ENCODE measurements at places on chromosomes 3 and 15. TPM values are rescaled to one million over a fixed set of nuclear protein-coding genes. Genes with fewer than 3 reads are reported as not detected.

DNA sequence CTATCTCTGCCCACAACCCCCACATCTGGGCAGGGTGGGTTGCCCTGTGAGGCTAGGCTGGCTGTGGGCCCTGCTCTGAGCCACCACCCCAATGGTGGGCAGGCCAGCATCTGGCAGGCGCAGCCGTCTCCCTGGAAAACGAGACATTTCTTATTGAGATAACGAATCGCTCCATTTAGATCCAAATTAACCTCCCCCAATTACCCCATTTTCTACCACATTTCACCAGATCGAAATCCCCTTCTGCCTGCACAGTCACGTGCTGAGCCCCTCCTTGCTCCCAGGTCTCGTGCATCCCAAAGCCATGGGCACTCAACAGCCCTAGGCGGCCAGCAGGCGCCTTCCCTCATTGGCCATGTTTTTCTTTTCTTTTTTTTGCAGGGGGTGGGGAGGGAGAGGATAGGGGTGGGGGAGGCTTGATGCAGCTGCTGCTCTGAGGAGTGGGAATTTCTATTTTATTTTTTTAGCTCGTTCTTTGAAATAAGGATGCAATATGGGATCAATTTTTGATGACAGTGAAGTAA is 53.0 kb upstream of the TMEM115 start:
- DNase-seq, result no peak

PLXNA1 gene
- 14.4 TPM for total RNA-seq

HIGD2B gene
- 0.33 TPM for total RNA-seq

- no peak for DNase-seq
Observed at GRCh38 chr3:183006396-183007002, 26.2 kb upstream of the DCUN1D1 start.

DNA sequence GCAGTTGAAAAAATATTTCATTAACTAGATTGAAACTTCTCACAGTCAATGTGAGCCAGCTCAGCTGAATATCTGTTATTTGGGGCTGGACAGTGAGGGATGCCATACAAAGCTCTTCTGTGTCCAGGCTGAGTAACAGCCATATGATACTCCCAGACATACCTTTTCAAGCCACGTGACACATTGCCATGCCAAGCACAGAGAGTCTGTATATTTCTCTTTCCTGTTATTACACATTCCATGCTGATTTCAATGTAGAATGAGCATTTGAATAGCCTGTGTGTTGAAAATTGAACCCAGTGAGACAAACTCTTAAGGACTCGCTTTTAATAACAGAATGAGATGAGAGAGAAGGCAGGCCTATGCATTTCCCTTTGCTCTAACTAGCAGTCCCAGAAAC is 334.7 kb upstream of the RASGRP1 start:
- DNase-seq, result no peak

ACKR2 gene
- total RNA-seq, result 0.20 TPM

Data from CD8-positive, alpha-beta memory T cell (primary cell).